ENCODE measurements at places on chromosomes 3 and 15.

GRCh38 chr15:74200412-74200815 lies 2.2 kb downstream of the STRA6 start:
- no peak for DNase-seq

DNA sequence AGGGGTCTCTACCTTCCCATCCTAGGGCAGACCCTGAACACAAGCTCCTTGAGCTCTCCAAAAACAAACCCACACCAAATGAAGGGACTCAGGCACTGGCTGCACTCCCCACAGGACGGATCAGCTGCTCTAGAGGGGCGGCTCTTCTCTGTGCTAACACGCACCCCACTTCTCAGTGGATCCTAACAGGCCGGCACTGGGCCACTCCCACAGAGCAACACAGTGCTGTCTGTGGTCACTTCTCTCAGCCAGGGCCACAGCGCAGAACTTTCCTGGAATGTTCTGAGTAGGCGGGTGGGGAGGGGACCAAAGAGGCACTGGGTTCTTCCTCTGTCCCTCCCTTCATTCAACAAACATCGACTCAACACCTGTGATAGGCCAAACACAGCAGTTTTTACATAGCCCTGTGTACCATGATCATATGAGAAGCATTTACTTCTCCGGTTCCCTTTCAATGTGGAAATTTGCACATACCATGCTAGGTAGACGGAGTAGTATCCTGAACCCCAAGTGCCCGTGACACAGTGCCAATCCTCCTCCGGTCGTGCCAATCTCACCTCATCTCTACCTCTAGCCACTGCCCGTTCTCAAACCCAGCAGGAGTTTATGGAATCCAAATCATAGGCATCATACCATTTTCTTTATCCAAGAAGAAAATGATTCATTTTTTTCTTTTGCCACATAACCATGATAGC lies 98.1 kb downstream of the LRIG1 start:
- DNase-seq, result no peak

DNA sequence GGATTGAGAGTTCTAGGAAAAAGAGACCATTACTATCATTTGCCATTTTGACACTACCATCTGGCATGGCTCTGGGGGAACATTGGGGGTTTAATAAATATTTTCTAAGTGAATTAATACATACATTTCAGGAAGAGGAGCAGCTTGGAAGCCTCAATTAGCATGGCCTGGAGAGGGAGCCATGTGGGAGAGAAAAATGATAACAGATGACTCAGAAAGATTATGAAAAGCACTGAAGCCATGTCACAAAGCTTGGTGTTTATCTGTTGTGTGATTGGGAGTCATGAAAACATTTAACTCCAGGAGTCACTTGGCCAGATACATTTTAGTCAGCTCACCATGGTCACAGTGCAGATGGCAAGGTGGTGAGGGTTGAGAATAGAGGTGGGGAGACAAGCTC lies 121.0 kb downstream of the SSR3 start:
- DNase-seq, result no peak

GRCh38 chr3:128617270-128617556 lies 33.4 kb downstream of the RPN1 start:
- DNase-seq, result no peak

- no peak for DNase-seq
Observed at GRCh38 chr3:125401402-125401801, 26.3 kb upstream of the ZNF148 start.

GRCh38 chr3:150299201-150299600 lies 108.9 kb upstream of the TSC22D2 start:
- DNase-seq, result peak; percentile 53

DNA sequence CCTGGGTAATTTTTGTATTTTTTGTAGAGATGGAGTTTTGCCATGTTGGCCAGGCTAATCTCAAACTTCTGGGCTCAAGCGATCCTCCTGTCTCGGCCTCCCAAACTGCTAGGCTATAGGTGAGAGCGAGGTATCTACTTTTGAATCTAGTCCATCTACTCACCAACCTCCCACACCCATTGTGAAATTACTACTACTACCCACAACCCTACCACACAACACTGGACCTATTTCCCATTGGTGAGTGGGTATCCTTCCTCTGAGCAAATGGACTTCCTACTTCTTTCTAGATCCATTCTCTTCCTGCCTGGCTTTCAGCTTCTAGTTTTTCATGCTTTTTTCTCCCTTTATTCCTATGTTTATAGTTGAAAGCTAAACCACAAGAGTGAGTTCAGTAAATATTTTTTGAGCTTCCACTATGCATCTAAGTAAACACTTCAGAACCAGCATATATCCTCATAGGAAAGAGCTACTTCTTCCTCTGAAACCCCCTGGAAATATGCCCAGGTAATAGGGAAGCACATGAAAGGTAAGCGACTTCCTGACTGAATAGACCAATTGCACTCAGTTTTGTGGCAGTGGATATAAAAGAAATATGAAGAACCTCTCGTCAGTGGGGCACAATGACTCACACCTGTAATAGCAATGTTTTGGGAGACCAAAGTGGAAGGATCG lies 39.1 kb downstream of the MYO1E start:
- DNase-seq, result no peak

- DNase-seq, result no peak
Observed at GRCh38 chr15:96181873-96182301, 148.6 kb upstream of the NR2F2 start.

- no peak for DNase-seq
Observed at GRCh38 chr3:144394032-144394431, 422.4 kb downstream of the DIPK2A start.

DNA sequence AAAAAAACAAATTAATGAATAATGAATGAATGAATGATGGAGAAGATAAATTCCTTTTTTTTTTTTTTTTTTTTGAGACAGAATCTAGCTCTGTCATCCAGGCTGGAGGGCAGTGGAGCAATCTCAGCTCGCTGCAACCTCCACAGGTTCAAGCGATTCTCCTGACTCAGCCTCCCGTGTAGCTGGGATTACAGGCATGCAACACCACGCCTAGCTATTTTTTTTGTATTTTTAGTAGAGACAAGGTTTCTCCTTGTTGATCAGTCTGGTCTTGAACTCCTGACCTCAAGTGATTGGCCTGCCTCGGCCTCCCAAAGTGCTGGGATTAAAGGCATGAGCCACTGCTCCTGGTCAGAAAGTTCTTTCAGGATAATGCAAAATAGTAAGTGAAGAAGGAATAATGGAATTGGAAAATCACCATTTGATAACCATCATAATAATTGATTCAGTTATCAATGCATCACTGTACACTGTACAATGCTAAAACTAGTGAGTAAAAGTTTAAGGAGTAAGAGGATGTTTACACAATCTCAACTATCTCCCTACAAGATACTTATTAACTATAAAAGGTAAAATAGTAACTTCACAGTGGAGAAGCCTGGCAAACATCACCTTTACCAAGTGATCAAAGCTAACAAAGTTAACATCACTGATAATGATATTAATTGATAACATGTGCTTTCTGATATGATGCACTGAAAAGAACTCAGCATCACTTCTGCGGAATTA lies 12.3 kb upstream of the INO80 start:
- no peak for DNase-seq

- DNase-seq, result peak; percentile 43
Observed at GRCh38 chr3:190718097-190718496, 144.4 kb downstream of the GMNC start.

GRCh38 chr3:187027531-187028278 lies 97.4 kb downstream of the ST6GAL1 start:
- DNase-seq, result no peak

DNA sequence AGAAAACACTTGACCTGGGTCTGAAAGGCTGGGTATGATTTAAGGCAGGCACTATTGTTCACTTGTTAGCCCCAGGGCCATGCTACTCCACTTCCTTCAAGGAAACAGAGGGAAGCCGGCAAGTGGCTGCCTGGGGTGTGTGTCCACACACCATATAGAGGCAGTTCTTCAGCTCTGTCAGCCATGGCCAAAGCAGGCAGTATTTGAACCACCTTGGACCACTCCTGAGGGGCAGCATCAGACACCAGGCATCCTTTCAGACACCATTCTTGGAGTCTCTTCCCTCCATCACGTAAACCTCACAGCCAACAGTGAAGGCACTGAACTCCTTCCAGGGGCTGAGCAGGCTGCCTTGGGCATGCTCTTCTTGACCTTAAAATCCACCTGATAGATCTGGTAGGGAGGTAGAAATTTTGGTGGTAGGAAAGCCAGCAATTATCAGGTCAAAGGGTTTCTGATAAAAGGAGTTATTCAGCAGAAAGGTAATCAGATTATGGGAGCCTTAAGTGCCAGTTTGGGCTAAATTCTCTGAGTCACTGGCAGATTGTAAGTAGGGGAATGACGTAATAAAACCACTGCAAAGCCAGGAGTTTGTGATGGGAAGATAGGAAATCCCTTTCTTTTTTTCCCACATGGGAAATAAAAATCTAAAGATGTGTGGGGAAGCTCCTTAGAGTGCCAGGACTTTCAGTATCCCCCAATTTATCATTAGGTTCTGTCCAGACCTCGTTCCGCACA lies 20.2 kb downstream of the TGFBR2 start:
- no peak for DNase-seq

- no peak for DNase-seq
Observed at GRCh38 chr3:127141921-127142730, 50.8 kb upstream of the PRR23E start.

GRCh38 chr15:89192766-89193165 lies 28.6 kb downstream of the RLBP1 start:
- DNase-seq, result no peak

GRCh38 chr3:11530153-11530721 lies 113.5 kb downstream of the VGLL4 start:
- DNase-seq, result no peak

DNA sequence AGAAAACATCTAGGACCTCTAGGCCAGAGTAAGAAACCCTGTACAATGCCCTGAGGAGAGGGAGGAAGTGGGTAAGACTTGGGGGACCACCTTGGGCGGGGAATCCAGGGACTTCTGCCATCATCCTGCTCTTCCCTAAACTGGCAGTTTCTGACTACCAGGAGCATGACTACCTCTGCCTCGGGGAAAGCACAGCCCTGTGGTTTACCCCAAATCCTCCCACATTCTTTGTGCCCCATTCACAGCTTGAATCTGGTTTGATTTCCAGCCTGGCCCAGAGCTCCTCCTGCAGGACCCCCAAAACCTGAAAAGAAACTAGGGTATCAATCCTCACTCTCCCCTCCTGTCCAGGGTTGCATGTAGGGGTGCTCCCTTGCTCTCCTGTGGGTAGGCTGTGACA lies 4.7 kb downstream of the C3orf18 start:
- no peak for DNase-seq

All from H9 (cell line).